ENCODE measurements at places on chromosomes 4 and X.

DNA sequence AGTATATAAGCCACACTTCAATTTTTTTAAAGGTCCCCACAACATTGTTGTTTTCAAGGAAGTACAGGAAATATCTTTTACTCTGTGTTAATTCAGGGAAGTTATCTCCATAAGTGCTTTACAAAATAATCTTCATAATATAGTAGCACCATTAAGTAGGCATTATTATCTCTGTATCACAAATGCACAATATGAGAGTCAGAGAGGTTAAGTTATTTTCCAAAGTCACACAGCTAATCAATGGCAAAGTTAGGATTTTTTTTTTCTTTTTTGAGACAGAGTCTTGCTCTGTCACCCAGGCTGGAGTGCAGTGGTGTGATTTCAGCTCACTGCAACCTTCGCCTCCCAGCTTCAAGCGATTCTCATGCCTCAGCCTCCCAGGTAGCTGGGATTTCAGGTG lies 35.1 kb upstream of the PI4K2B start:
- DNase-seq, result no peak

DNA sequence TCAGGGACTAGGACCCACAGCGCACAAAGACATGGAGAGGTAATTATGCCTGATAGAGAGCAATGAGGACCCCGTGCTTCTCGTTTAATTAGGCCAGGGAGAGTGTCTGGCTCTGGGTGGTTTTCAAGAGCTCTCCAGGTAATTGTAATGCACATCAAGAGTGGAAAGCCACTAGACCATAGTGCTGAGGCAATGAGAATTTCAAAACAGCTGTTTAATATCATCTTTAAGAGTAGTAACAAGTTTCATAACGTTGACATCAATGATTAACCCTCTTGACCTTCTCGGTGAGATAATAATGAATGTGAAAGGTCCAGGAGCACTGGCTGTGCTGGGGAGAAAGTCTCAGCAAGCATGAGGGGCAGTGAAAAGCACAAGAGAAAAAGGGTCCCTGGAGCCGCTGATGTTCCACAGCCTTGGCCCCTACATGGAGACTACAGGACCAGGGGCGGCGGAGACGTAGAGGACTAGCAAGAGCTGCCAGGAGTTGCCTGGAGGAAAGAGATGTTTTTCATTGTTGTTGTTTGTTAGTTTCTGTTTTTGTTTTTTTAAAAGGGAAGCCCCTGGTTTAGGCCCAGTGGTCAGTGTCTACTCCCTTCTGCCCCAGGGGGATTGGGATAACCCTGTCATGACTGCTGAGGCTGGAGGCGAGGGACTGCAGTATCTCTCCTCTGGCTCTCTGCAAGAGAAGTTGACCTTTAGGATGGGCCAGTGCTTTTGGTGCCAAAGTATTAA lies 14.8 kb upstream of the CXCR3 start:
- no peak for DNase-seq

DNA sequence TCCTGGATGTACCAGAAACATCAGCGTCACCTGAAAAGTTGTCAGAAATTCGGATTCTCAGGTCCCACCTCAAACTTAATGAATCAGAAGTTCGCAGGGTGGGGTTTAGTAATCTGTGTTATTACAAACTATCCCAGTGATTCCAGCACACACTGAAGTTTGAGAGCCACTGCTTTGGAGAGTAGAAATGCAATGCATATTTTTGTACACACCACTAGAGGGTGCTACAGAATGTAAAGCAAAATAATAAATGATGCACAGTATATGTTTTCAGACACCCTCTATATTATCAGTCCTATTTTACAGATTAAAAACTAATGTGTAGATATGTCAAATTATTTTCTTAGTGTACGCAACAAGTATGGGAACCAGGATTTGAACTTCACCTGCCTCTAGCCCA lies 2.4 kb upstream of the MORF4L2 start:
- DNase-seq, result peak; percentile 44

GRCh38 chrX:107454302-107454701 lies 4.8 kb downstream of the FRMPD3 start:
- DNase-seq, result peak; percentile 2

- no peak for DNase-seq
Observed at GRCh38 chr4:98507299-98507698, 151.1 kb downstream of the TSPAN5 start.

- no peak for DNase-seq
Observed at GRCh38 chrX:73728602-73729001, 165.6 kb downstream of the CHIC1 start.

GRCh38 chr4:141330616-141331015 lies 109.9 kb downstream of the ZNF330 start:
- no peak for DNase-seq

GRCh38 chrX:133637765-133638164 lies 222.5 kb upstream of the GPC4 start:
- DNase-seq, result no peak

GRCh38 chrX:151985955-151986354 lies 11.5 kb upstream of the GABRE start:
- peak; percentile 5 for DNase-seq

- DNase-seq, result peak; percentile 54
Observed at GRCh38 chr4:138567696-138568095, 325.5 kb upstream of the SLC7A11 start.

DNA sequence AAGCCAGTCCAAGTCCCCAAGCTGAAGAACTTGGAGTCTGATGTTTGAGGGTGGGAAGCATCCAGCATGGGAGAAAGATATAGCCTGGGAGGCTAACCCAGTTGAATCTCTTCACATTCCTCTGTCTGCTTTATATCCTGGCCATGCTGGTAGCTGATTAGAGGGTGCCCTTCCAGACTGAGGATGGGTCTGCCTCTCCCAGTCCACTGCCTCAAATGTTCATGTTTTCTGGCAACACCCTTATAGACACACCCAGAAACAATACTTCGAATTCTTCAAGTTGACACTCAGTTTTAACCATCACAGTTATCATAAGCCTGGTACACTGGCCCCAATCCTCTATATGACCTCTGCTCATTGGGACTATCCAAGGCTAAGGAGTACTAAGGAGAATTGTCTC lies 124.1 kb upstream of the WDR1 start:
- DNase-seq, result no peak

DNA sequence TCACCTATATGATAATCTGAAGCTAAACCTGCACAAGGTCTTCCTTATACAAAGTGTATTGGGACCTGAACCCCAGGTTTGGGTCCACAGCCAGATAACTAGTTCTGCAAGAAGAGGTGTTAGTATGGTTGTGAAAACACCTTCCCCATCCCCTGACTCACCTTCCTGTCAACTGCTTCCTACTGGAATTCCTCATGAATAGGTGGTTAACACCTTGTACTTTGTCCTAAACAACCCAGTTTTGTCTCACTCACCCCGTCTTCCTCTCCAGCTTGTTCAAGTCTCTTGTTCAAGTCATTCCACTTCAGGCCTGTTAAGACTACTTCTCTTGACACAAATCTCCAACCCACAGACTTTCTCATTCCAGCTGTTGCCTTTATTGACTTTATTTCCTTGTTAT lies 45.5 kb downstream of the CCNG2 start:
- DNase-seq, result no peak

GRCh38 chr4:95290702-95291101 lies 258.1 kb downstream of the UNC5C start:
- no peak for DNase-seq

- no peak for DNase-seq
Observed at GRCh38 chr4:14095831-14096230, 468.3 kb upstream of the BOD1L1 start.

GRCh38 chrX:151789179-151789800 lies 54.7 kb downstream of the CNGA2 start:
- DNase-seq, result peak; percentile 45

DNA sequence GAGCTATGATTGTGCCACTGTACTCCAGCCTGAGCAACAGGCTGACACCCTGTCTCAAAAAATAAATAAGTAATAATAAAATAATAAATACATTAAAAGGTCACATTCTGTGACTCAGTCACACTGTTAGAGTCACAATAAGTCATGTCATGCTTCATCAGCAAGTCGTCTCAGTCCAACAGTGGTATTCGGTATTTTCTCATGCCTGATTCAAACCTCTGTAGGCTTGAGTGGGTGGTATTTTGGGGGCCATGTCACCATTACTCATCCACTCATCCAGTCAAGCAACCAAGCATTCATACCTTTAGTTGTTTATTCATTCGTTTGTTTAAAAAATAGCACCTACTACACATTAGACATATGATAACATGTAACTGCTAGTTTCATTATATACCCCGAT lies 46.9 kb downstream of the SUPT20HL2 start:
- peak; percentile 44 for DNase-seq

GRCh38 chrX:123927845-123928244 lies 33.7 kb upstream of the STAG2 start:
- DNase-seq, result no peak

DNA sequence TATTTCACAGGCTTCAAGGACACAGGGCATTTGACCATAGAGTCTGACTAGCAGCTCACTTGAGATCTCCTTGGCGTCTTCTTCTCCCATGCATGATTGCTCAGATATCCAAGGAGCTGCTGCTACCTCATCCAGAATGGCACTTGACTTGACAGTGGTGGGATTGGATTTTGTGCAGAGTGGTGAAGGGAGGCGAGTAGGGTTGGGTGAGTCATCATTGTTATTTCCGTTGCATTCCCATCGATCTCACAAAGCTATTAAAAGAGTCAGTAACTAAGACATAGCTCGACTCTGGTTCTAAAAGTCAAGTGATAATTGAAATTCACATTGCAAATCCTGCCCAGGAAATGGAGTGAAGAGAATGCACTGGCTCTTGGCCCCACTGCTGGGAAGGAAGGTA lies 27.7 kb downstream of the NHSL2 start:
- no peak for DNase-seq

DNA sequence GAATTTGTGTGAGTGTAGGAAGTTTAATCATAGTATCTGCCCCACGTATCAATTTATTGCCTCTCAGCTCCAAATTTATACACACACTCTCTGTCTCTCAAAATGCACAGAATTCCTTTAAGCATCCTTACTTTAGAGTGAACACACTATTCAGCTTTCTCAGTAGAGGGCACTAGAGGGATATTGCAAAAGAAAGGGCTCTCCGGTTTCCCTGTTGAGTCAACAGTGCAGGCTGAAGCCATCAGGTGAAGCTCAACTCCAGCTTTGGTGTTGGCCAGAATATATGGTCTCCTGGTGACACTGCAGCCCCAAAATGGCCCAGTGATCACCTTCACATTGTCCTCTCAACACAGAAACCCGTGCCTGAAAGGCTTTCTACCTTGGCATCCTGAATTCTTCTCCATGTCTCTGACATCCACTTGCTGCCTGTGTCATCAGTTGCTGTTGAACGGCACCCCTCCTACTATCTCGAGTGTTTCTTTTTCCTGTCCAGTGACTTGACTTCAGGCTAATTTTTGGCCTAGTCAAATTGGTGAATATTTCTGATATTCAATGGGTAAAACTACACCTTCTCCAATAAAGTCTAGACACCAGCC lies 670.5 kb downstream of the GABRG1 start:
- DNase-seq, result no peak

DNA sequence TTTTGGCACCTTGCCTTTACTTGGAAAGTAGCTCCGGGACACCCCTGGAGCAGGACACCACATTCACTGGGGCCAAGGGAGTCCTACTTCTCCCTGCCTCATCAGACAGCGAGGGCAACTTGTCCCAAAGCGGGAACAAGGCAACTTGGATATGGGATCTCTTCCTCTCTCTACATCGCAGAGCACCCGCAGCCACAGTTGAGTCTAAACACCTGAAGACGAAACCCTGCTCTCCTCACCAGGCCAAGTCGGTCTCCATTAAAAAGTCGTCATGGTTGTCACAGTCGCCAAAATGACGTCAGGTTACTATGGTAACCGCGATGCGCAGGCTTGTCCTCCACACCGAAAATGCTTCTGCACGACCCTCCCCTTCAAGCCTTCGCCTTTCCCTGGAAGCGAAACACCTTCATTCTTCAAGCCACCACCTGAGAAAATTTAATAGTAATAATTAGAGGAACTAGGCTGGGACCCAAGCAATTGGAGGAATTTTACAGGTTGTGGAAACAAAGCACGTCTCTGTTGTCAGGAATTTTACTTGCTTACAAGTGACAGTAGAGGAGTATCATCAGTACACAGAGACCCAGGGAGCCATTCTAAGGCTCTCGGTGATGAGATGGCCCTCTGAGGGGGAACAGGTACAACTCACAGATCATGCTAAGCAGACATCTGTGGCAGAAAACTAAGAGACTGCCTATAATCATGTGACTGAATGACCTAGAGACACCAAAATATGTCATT lies 30.5 kb upstream of the TCEAL4 start:
- DNase-seq, result peak; percentile 24

- DNase-seq, result peak; percentile 59
Observed at GRCh38 chr4:53497487-53498244, 93.6 kb downstream of the LNX1 start.

GRCh38 chrX:1361275-1361674 lies 24.7 kb downstream of the IL3RA start:
- no peak for DNase-seq

DNA sequence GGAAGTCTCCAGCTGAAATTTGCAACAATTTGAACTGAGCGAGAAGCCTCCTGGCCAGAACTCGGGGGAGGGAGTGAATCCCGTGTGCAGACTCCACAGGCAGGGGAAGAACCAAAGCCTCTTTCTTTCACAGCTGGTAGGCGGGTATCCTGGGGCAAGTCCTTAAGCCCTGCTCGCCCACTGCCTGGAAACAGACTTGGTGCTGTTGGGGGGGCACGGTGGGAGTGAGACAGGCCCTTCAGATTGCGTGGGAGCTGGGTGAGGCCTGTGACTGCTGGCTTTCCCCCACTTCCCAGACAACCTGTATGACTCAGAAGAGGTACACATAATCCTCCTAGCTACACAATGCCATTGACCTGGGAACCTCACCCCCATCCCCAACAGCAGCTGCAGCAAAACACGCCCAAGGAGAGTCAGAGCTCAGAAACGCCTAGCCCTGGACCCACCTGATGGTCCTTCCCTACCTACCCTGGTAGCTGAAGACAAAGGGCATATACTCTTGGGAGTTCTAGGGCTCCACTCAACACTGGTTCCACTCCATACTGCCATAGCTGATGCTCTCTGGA lies 22.4 kb upstream of the RLIM start:
- DNase-seq, result no peak

DNA sequence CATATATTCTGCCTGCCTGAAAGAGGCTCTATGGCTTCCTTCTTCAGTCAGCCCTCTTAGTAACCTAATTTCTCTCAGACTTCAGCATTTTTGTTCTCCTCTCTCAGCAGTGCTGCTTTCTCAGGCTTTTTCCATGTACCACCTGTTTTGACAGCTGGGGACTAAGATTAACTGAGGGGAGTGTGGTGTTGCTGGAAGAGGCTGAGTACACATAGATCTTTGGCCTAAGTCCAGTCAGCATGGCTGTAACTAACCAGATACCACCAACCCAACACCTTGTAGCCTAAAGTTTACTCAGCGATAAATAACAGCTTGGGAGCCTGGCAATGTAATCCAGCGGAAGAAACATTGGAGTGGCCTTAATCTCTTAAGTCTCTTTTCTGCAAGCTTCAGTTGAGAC lies 85.5 kb downstream of the RTL3 start:
- DNase-seq, result no peak

DNA sequence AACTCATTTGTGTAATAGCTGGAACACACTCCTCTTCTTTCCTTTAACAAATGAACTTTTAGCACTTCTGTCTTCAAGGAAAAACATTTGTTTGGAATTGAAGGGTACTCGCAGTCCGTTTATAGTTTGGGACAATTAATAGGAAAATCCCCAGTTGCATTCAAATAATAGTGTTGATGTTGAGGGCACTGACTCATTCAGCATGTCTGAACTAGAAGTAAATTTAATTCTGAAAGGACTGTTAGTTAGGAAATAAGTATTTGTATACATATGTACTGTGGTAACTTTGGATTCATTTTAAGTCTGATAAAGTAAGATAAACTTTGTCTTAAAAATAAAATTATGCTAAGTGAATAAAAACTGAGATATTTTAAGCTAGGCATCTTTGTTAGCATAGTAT lies 27.2 kb downstream of the FAM199X start:
- peak; percentile 11 for DNase-seq

Measured in IMR-90 (cell line).